Fibroblast of the aortic adventitia (primary cell): ENCODE measurements at places on chromosomes 12 and 14.
A peak's percentile ranks its signal among the peaks of the same experiment; 100 is the strongest.

DNA sequence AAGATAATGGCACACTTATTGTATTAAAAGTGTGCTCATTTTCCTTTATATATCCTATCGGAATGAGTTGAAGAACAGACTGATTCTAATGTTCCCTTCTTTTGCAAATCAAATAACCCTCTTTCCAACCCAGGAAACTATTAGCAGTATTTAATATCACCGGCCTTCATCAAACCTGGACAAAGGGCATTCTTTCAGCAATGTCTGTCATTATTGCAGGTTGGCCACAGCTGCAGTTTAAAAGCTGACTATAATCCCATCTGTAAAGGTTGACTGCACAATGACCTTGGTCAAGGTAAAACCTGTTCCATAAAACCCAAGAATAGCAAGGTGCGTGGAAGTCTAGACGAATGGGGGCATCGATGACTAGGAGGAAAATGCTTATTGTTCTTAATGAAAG, 472.3 kb upstream of the SOX5 start:
- no peak for DNase-seq

DNA sequence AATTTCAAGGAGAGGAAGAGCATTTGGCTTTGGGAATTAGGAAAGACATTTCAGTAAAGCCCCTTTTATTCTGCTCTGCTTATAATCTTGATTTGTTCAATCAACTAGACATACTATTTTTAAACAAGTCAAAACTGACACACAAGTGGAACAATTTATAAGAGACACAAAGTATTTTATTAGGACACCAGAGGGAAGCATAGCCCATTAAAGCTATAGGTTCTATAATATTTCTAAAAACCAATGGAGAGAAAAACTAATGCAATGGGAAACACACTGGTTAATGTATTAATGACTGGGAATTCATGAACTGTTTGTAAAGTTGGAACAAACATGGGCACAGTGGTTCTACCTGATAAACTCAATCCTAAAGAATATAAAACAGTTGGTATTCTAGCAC, 15.3 kb upstream of the CERS5 start:
- peak; percentile 25 for DNase-seq

DNA sequence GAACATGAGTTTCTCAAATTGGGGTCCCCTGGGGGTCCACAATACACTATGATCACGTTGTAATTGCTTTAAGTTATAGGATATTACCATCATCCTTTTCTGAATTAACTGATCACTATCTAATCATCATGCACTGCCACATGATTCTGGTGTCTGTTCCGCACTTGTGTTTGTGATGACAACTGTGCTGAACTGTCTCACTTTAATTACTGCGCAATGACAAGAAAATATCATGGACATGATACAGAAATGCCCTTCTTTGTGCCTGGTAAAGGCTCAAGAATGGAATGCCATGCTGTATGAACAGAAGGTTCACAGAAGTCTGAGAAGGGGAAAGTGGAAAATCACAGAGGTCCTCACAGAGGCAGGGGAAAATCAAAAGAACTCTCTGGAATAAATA, 65.8 kb upstream of the NOS1 start:
- DNase-seq: no peak

DNA sequence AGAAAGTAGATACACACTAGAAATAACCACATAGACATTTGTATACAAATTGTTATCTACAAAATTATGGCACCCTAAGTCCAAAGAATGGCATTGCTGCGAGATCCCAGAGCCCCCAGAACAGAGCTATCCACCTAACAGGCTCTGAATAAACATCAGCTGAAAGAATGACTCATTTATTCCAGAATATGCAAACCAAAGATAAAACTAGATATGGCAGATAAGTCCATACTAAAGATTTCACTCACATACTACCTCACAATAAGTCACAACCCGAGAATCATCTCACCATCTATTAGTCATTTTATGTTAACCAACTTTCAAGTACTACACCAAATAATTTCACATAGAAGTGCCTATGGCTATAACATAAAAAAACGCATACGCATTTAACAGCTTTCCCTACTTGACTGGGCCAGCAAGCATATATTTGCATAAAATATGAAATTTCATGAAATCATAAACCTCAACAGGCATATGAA, 5.6 kb downstream of the CNIH1 start:
- DNase-seq: peak; percentile 94
